ENCODE measurements at places on chromosomes 2 and 18.

DNA sequence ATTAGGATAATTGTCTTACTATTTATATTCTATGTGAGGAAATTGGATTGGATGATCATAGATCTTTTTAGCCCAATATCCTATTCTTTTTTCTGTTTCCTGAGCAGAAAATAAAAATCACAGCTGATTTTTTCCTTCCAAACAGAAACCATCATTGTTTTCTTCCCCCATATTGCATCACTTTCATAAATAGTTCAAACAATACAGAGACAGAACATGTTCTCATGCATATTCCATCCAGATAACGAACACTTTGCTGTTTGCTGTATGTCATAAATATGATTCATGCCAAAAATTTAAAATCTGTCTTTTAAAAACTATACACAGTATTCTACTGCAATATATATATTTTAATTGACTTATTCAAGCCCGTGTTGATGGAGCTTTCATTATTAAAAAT is 22.0 kb upstream of the RALBP1 start:
- no peak for DNase-seq

DNA sequence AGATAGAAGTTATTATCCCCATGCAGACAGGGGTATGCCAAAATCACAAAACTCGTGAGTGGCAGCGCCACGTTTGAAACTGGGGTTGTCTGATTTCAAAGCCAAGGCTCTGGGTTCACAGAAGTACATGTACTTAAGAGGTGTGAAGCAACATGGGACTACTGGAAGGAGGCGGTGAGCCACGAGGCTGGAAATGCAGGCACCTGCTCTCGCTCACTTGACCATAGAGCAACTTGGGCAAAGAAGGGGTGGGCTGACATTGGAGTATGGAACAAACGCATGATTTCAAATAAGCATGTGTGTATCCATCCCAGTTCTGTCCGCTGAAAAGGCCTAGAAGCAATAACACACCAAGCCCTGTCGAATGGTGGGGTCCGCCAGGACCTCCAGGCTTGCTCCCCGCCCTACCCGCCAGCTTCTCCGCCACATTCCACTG is 593 bp upstream of the ACTR2 start:
- peak; percentile 16 for DNase-seq

DNA sequence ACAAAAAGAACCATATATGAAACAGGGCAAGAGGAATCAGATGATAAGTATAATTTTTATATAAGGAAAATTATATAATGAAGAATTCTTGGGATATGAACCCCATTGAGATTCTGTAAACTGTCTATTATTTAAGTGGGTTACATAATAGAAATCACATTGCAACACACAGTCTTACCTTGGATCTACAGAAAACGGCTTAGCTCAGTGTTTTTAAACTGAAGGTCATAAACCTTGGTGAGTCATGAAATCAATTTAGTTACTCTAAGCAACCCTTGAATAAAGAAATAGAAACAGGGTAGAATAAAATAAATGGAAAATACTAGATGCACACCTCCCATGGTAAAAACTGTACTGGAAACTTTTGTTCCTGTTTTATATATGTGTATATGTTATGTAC is 50.7 kb downstream of the METTL8 start:
- no peak for DNase-seq

GRCh38 chr2:239700686-239701345 is 300.0 kb upstream of the HDAC4 start:
- no peak for DNase-seq

DNA sequence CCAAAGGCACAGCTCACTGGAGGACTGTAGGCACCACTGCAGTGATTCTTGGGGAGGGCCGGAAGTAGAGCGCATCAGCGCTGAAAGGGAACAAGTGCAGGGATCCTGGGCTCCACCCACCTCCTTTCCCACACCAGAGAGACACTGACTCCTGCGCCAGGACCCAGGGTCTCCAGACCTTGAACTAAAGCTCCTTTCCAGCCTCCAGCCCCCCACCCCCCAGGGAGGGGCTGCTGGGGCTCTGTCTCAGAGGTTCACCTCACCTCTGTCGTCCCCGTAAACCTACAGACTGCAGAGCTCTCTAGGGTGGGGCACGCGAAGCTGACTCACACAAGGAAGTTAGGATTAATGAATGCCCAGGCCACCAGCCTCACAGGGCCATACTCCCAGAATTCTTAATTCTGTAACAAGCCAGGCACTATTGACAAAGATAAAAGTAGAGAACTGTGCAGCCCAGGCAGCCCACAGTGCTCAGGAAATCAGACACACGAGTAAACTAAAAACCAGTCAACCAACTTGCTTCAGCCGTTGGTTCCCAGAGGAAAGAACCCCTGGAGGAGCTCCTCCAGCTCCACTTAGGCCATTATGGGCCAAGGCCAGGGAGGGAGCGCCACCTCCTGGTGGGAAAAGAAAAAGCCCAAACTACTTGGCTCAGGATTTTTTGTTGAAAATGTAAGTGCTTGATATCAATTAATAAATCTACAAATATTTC is 45.1 kb upstream of the ACAA2 start:
- peak; percentile 54 for DNase-seq

GRCh38 chr18:39489431-39489830 is 1923.8 kb upstream of the CELF4 start:
- no peak for DNase-seq

DNA sequence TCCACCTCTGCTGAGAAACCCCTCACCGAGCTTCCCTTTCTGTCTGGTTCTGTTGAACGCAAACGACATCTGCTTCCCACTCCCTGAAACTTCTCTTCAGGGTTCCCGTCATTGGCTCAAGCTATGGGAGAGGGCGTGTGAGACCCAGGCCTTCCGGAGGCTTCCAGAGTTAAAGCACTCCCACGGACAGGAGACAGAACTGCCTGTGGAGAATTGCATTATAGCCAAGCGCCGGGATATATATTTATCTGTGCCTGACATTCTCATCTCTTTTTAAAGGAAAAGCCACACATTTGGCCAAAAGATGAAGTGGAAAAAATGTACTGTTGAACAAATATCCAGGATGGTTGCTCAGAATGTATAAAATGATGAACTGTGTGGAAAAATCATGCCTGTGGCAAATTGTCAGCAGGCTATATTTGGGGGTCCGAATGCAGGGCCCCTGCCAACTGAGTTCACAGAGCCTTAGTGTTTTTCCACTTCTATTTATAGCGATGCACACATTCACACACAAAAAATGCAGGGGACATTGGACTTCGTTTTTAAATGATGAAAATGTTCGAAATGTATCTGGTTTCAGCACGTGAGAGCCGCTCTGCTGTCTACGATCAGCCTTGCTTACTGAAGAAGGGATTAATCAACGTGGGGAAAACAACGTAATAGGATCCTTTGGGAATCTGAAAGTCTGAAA is 59.5 kb downstream of the E2F6 start:
- no peak for DNase-seq

DNA sequence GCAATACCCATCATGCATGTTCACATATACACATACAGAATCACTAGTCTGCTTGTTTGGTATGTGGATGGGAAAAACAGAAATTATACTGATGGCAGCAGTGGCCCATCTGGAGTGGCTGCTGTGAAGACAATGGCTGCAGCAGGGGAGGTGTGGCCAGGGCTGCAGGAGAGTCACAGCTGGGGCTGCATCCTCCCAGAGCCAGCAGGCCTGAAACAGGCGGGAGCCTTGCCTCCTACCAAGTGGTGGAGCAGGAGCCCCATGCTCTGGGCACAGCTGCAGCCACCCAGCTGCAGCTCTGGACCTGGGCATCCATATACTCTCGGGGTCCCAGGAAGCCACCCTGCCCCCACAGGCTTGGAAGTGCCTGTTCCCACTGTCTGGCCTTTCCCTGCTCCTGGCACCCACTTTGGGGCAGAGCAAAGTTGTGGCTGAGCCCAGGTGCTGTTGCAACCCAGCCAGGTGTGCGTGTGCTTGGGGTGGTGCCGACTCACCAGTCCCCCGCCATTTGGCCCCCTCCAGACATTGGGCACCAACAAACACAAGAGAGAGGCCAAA is 136.6 kb downstream of the SPAG16 start:
- no peak for DNase-seq

DNA sequence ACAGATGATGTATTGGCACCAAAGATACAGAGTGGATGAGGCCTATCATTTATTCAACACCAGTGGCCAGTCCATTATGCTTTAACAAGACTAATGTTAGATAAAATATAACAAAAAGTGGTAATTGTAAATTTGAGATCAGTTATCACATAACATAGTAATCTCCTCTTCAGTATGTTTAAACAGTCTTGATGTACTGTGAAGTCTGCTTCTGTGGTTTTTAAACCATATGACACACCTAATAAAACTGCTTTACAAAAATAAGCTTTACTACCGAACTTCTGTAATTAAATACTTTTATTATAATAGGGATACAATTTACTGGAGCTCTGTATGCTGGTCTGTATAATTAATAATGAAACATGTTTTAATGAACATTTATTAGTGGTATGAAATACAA is 2156.1 kb upstream of the CELF4 start:
- DNase-seq: no peak

DNA sequence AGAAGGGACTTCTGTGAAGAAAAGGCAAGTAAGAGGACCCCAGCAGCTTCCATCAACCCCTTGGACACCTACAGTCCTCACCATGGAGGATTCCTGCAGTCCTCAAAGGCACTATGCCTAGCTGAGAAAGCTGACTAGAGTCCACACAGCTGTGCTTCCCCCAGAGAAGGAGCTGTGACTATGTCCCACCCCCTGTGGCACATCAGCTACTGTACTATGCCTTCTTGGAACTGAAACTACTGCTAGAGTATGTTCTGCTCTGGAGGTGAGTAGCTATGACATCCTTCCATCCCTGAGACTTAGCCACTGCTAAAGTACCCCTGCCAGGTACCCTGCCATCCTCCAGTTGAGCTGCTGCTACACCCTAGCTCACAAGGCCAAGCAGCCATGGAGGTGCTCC is 690.2 kb upstream of the CHAC2 start:
- DNase-seq: no peak

DNA sequence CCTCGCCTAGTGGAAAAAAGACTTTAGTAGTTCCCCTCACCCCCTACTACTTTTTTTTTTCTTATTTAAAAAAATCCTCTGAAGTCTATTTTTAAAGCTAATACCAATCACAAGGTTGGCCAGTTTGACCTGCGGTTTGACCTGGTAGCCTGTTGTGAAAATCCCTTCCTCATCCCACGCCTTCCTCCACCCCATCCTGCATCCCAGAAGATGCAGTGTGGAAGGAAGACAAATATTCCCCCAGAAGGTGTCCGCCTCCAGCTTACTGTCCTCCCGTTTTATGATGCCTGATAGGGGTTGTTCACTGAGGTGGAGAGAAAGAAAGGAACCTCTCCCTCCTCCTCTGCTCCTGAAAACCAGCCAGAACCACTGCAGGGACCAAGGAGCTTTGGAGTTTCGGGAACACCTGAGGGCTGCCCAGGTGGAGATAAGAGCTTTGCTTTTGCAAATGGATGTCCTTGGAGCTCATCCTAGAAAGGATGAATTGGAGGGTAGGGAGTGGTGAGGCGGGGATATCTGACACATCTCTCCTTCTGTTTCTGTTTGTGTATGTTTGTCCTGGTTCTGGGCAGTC is 909 bp downstream of the ATP6V1C2 start:
- no peak for DNase-seq

DNA sequence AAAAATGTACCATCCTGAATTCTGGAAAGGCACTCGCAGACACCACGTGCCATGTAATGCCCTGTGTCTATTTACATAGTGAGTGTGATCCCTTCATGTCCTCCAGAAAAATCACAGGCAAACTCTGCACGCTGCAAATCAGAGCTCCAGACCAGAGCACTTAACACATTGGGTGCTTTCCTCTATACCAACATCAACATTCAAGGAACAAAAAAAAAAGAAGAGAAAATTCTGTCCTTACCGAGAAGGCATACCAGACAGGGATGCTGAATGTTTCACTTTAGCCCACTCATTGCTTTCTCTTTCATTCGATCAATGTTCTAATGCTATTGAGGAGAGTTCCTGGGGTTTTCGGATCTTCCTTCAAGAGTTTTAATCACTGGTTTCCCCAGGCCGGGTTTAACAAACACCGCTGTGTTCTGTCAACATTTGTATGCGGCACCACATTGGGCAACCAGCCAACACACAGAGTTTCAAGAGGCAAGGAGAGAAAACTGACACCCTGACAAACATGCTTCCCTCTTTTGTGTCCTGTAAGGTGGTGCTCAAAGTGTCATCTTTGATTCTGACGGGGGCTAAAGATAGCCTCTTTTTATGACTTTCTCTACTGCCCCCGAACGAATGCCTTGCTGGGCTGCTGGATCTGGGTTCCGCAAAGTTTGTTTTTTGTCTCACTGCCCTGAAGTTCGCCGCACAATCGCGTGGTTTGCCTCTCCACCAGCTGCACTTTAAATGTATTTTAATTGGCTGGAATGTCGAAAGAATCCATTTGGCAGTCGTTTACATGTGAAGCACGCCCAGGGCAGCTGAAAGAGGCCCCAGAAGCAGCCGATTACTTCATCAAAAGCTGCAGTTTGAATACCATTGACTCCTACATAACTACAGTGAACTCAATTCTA is 106.4 kb upstream of the NCKAP5 start:
- DNase-seq: no peak

- DNase-seq: no peak
Observed at GRCh38 chr2:30514134-30514847, 67.2 kb downstream of the LCLAT1 start.

- DNase-seq: no peak
Observed at GRCh38 chr2:223007531-223007930, 44.5 kb upstream of the KCNE4 start.

GRCh38 chr2:162254236-162254871 is 11.1 kb upstream of the FAP start:
- no peak for DNase-seq

DNA sequence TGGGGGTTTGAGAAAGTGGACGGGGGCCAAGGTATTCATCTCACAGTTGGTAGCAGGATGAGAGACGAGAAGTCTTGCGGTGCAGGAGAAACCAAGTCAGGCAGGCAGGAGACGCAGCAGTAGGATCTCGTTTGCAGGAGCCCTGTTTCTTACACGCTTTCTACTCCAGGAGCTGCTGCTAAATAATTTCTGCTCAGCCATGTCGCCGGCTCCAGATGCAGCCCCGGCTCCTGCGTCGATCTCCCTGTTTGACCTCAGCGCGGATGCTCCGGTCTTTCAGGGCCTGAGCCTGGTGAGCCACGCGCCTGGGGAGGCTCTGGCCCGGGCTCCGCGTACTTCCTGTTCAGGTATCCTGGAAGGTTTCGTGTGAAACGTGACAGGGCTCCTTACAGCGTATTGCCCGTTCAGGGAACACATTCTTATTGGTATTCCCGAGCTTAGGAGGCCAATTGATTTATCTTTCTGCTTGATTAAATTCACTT is 494 bp downstream of the ANKZF1 start:
- peak; percentile 6 for DNase-seq

DNA sequence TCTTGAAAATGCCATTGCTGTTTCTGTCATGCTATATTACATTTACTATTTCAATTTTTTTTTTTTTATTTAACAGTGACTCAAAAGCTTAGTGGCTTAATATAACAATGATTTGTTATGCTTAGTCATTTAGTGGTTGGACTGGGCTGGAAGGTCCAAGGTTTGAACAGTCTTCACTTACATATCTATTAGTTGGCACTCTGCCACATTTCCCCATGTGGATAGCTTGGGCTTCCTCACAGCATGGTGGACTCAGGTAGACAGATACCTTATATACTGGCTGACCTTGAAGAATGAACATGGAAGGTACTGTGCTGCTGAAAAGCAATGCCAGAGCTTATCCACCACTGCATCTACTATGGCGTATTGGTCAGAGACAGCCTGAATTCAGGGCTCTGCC is 909.5 kb upstream of the SOX11 start:
- no peak for DNase-seq

GRCh38 chr2:179263446-179264367 is 925 bp downstream of the SESTD1 start:
- peak; percentile 16 for DNase-seq
